ENCODE measurements at places on chromosomes 12 and 14. TPM values are rescaled to one million over a fixed set of nuclear protein-coding genes. Genes with fewer than 3 reads are reported as not detected.

Gene SRRM4
- not detected for total RNA-seq

Gene HNRNPA1
- 502 TPM for total RNA-seq

Gene ST8SIA1
- total RNA-seq, result 0.86 TPM

Gene LIN7A
- 0.22 TPM for total RNA-seq

Gene TSPAN11
- 7.4 TPM for total RNA-seq

Gene ANKRD33
- total RNA-seq, result 0.09 TPM

Gene DTX3
- 1.5 TPM for total RNA-seq

Gene ATP6V1D
- total RNA-seq, result 53.5 TPM
